ENCODE measurements at places on chromosomes 11 and 22.
A peak's percentile ranks its signal among the peaks of the same experiment; 100 is the strongest.

- no peak for DNase-seq
These were observed 86.4 kb downstream of the DLG2 start for GRCh38 chr11:85540635-85541205.

GRCh38 chr11:117831661-117832415 is 7.3 kb upstream of the FXYD2 start:
- no peak for DNase-seq

DNA sequence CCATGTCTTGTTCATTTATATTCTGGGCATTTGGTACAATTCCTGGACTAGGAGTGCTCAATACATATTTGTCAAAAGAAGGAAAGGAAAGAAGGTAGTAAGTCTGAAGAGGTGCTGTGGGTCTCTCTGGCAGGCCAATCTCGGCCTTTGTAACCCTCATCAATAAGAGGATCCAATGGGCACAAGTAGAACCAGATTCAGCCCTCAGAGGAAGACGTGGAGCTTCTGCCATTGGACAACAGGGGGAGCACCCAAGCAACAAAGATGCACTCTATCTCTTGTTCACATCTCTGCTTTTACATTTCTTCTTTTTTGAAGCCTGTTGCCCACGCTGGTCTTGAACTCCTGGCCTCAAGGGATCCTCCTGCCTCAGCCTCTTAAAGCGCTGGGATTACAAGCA is 2.2 kb upstream of the VPS11 start:
- DNase-seq = peak; percentile 39

GRCh38 chr11:95751515-95751914 is 38.1 kb downstream of the FAM76B start:
- no peak for DNase-seq

GRCh38 chr22:39215070-39215396 is 29.7 kb downstream of the PDGFB start:
- DNase-seq = no peak

DNA sequence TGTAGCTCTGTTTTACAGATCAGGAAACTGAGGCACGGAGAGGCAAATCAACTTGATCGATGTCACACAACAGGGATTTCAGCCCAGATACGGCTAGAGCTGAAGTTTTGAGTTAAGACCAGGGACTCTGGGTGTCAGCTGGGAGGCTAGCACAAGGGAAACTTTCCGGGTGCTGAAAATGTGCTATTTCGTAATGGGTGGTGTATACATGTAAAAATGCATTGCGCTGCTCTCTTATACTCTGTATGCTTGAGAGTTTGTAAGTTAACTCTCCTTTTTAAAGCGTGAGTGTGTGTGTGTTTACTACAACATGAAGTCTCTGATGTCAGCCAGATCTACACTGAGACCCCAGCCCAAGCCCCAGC is 227.6 kb downstream of the MN1 start:
- DNase-seq = no peak

DNA sequence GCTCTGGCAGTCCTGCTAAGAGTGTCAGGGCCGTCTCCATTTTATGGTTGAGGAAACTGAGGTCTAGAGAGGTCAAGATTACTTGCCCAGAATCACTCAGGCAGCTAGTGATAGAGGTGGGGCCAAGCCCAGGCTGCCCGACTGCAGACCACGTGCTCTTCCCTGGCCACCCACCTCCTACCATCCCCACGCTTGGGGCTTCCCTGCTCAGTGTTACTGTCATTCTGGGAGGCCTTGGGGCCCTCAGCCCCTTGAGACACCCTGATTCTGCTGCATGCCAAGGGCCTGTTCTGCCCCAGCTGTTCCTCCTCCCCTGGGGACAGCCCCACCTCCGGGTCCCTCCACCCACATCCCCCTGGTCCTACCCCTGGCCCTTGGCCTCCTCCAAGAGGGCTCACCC is 17.2 kb upstream of the TAB1 start:
- no peak for DNase-seq

DNA sequence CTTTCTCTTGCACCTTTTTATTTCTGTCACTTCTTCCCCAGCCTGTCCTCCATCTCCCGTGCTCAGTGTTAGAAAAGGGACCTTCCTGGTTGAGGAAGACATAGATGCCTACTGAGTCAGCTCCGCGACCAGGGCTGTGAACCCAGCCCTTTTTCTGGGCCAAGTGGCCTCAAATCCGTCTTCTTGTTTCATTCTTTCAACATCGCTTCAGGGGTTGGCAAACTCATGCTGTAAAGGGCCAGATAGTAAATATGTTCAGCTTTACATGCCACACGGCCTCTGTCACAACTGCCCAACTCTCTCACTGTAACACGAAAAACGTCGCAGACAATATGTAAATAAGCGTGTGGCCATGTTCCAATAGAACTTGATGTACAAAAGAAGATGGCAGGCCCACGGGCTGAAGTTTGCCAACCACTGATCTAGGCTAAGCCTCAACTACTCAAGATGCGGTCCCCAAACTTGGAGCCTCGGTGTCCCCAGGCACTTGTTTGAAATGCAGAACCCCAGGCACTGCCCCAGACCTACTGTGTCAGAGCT is 338.4 kb downstream of the MN1 start:
- no peak for DNase-seq

GRCh38 chr11:11436715-11437313 is 83.8 kb upstream of the CSNK2A3 start:
- DNase-seq = no peak

GRCh38 chr11:13862845-13863392 is 99.6 kb upstream of the SPON1 start:
- DNase-seq = no peak

DNA sequence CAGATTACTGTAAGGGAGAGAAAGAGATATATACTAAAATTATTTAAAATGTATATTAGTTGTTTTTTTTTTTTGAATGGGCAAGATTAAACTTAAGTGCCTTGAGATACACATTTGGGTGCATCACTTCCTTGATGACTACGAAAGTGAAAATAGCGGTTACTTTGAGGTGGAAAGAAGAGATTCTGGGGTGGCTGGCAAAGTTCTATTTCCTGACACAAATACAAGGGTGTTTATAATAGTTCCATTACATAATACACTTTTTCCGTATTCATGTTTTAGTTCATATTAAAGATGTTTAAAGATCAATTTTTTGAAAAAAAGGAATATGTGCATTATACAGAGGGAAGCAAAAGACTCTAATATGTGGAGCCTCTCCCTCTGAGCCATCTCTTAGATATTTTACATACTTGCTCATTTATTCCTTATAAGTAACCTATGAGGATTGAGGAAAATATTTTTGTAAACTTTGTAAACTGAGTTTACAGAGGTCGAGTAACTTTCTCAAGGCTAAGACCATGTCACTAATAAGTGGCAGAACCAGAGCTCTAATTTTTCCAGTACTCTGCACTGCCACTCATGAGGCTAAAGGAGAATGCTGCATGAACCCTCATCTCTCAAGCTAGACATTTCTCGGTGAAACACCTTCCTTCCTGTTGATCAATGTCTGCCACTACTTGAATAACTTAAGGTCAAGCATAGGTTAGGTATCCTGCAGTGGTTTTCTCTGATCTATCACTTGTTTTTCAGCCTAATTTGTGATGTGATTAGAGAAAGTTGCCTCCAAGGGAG is 58.6 kb downstream of the DDIAS start:
- peak; percentile 37 for DNase-seq

All from activated T-cell treated with anti-CD3 and anti-CD28 coated beads for 24 hours (primary cell).